ENCODE measurements at places on chromosomes 4 and X.

- no peak for DNase-seq
Observed at GRCh38 chrX:101276238-101276637, 14.9 kb downstream of the TAF7L start.

DNA sequence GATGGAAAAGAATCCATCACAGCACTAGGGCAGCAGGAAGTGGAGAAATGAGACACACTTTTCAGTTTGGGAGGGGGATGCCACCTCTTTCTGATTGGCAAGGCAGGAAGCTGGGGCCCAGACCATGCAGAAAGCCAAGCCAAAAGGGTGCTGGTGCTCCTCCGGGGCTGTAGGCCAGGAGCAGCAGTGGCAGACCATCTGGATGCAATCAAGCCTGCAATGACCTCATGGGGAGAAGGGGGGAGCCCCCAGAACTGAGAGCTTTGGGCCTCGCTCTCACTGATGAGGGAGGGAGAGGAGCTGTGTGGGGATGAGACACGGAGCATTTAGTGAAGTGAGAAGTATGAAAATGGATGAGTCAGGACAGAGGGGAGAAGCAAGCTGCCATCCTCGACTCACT is 141.3 kb upstream of the NALF2 start:
- DNase-seq = no peak

- DNase-seq = peak; percentile 17
Observed at GRCh38 chr4:108345862-108346817, 177.4 kb upstream of the LEF1 start.

DNA sequence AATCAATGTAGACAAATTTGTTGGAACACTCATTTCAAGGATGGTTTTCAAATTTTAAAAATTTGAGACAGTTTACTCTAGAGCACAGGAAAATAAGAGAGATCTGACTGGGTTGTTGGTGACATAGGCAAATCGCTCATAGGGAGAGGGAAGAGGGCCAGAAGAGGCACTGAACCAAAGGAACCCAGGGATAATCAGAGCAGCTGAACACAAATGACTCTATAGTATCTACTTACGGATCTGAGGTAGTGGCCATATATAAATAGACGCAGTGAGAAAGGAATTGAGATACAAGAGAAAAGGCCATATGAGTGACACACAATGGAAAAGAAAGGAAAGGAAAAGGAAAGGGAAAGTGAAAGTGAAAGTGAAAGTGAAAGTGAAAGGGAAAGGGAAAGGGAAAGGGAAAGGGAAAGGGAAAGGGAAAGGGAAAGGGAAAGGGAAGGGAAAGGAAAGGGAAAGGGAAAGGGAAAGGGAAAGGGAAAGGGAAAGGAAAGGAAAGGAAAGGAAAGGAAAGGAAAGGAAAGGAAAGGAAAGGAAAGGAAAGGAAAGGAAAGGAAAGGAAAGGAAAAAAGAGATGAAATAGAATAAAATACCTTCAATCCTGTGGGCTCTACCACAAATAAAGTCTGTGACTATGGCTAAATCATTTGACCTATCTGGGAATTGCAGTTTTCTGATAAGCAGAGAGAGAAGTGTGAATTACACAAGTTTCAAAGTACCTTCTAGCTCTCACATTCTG is 759.2 kb downstream of the DMD start:
- DNase-seq = no peak

DNA sequence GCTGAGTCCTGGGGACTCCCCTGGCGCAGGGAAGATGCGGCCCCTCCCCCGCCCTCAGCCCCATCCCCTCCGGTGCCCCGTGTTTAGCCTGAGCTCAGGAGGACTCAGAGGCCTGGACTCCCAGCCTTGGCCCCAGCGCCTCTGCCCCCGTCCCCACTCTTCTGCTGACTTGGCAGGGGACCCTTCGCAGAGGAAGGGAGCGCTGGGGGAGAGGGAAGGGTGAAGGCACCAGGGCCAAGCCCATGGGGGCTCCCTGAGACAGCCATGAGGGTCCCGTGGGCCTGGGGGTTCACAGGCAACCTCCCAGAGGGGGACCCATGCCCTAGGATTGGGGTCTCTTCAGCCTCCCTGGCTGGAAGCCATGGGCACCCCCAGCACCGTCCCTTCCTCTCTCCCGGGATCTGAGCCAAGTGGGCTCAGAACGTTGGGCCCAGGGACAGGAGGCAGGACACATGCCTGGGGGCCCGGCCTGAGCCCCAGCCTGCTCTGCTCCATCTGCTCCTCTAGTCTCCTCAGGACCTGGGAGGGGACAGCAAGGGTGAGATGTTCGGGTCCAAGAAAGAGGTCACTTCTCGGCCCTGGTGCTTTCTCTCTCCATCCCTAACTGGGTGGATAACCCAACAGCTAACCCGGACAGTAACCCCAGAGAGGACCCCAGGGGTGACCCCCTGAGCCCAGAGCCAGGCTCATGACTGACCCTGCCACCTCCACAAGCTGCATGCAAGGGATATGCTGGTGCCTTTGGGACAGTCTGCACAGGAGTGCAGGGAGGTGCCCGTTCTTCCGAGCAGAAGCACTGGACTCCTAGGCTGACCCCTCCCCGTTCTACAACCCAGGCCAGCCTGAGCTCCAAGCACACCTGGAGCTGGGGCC is 1.5 kb upstream of the CPLX1 start:
- no peak for DNase-seq

- DNase-seq = no peak
Observed at GRCh38 chr4:8410641-8411271, 29.8 kb downstream of the ACOX3 start.

DNA sequence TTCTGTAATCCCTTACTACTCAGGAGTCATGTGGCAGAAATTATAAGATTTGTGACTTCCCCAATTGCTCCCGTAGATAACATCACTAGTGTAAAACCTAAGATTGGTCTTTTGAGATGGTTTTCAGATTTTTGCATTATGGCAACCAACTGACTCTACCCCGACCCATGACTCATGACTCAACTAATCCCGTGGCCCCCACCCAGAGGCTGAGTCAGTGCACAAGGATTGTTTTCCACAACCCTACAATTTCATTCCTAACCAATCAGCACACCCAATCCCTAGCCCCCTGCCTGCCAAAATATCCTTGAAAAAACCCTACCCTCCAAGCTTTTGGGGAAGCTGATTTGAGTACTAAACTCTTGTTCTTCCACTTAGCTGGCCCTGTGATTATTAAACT is 109.4 kb upstream of the FAM9C start:
- DNase-seq = no peak
